ENCODE measurements at places on chromosomes 16 and 17.
A peak's percentile ranks its signal among the peaks of the same experiment; 100 is the strongest.

DNA sequence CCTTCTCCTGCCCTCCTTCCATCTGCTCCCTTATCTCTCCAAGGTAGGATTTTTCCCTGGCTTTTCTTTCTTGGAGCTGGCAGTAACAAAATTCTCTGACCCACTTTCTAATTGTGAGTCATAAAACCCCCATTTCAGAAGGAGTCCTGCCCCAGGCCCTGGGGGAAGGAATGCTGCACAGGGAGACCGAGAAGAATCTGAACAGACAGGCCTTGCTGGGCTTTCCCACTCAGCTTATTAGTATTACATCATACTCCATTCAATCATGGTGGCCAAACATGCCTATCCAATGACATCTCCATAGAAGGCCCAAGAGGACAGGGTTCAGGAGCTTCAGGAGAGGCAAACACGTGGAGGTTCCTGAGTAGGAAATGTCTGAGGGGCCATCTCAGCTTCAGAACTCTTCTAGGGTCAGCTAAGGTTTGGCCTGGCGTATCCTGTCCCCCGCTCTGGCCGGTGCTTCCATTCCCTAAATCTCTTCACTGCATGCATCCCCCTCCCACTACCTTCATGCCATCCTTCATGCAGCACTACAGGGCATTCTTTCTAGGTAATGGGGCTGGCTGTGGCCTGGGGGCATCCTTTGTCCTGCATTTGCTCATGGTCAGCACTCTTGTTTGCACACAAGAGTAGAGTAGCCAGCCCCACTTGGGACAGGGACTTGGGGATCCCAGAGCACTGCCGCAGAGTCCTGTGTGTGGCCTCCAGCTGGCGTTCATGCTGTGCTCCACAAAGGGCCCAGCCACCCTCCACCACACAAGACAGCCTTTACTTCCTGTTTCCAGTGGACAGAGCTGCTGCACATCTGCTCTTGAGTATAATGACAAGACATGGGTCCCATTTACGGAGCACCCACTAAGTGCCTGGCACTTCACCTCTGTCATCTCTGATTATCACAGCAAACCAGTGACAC lies 8.2 kb downstream of the SLC6A2 start:
- DNase-seq = no peak

DNA sequence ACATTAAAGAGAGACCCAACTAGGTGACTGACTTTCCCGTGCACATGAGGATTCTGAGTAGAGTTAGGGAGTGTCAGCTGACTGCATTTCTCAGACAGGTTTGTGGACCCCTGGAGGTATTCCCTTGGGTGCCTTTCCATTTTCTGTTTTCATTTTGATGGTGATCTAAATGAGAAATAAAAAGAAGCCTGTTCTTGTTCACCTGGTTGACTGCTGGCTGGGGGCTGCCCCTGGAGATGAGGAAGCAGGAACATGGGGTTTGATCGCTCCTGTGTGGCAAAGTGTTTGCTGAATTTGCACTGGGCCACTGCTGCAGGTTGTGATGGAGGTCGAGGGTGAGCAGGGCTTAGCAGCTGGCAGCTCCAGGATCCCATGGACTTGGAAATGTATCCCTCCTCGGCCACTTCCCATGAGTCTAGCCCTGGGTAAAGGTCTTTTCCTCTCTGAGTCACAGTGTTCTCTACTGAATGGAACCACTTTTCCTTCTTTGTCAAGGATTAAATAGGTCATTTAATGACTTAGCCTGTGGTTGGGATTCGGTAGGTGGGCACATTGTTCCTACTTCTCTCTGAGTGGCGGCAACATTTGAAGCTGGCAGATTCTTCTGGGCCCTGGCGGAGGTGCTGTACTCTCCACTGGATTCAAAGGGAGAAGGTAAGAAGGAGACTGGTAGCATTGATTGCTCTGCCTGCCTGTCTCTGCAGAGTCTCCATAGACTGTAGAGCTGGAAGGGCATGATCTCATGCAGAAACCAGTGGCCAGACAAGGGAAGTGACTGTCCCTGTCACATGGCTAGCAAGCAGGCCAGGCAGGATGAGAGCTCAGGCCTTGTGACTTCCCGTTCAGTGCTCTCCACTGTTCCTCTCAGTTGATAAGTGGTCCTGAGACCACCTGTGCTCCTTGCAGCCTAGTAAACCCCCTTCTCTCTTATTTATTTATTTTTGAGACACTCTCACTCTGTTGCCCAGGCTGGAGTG lies 17.9 kb downstream of the SNX29 start:
- no peak for DNase-seq

GRCh38 chr16:54233615-54234014 lies 53.0 kb downstream of the IRX3 start:
- no peak for DNase-seq

GRCh38 chr17:68389041-68389440 lies 68.3 kb downstream of the WIPI1 start:
- DNase-seq = no peak

- no peak for DNase-seq
Observed at GRCh38 chr17:72843591-72843990, 248.9 kb downstream of the SLC39A11 start.

GRCh38 chr16:83779886-83780285 lies 27.9 kb upstream of the HSBP1 start:
- DNase-seq = no peak

- peak; percentile 30 for DNase-seq
Observed at GRCh38 chr16:48161906-48162305, 6.1 kb upstream of the ABCC12 start.

DNA sequence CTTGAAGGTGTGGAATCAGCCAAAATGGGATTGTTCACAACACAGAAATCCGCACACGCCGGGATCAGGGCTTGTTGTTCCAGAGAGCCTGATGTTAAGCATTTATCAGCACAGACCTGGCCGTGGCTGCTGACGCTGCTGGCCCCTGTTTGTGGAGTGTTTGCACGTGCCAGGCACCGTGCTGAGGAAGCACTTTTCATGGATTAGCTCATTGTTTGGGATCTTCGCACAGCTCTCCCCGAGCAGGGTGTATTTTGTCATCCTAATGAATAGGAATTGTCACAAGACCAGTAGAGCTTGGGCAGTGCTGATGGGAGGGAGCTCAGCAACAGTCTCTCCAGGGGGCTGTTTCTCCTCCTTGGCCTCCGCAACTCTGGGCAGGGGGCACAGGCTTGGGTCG lies 160.4 kb upstream of the PLCG2 start:
- no peak for DNase-seq

GRCh38 chr17:61903251-61903650 lies 24.5 kb downstream of the INTS2 start:
- no peak for DNase-seq

- no peak for DNase-seq
Observed at GRCh38 chr17:40356990-40357881, 7.3 kb downstream of the GJD3 start.

- peak; percentile 74 for DNase-seq
Observed at GRCh38 chr16:29811170-29811895, 660 bp upstream of the PRRT2 start.

DNA sequence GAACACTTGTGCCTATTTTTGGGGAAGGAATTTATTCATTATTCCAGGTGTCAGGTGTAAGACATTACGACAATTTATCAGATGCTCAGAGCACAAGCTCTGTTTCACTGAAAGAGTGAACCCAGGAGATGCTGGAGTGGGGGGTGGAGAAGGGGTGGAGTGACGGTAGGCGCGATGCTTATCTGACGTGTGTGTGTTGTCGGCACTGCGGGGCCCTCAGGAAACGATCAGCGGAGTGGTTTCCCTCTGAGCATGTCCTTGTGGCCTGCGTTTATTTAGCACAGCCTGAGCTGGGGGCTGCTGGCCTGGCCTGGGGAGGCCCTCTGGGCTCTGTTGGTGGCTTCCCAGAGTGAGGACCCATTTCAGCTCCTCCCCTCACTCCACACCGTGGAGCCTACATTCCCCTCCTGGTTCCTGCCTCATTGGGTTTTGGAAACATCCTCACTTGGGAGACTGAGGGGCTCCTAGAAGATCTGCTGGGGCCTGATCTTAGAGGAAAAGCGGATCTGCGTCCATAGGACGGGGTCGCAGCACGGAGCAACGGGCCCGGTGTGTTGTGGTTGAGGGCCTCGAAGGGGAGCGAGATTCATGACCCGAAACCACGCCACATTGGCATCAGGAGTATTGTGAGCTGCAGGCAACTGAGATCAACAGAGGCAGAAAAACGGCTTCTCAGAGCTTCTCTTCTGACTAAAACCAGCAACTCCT lies 19.0 kb upstream of the GNG13 start:
- DNase-seq = no peak

DNA sequence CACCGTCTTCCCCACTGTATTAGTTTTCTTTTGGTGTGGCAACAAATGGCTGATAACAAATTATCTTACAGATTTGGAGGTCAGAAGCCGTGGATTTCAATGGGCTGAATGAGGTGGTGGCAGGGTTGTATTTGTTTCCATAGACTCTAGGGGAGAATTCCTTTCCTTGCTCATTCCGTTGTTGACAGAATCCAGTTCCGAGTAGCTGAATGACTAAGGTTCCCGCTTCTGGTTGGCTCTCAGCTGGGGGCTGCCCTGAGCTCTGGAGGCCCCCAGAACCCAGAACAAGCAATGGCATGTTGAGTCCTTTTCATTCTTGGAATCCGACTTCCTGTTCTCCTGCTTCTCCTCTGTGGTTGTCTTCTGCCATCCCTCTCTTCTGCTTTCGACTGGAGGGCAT lies 280.4 kb downstream of the SNX29 start:
- DNase-seq = no peak

GRCh38 chr16:29975134-29975538 lies 1.5 kb downstream of the TAOK2 start:
- no peak for DNase-seq

- DNase-seq = no peak
Observed at GRCh38 chr17:19537111-19537510, 3.5 kb downstream of the SLC47A1 start.

DNA sequence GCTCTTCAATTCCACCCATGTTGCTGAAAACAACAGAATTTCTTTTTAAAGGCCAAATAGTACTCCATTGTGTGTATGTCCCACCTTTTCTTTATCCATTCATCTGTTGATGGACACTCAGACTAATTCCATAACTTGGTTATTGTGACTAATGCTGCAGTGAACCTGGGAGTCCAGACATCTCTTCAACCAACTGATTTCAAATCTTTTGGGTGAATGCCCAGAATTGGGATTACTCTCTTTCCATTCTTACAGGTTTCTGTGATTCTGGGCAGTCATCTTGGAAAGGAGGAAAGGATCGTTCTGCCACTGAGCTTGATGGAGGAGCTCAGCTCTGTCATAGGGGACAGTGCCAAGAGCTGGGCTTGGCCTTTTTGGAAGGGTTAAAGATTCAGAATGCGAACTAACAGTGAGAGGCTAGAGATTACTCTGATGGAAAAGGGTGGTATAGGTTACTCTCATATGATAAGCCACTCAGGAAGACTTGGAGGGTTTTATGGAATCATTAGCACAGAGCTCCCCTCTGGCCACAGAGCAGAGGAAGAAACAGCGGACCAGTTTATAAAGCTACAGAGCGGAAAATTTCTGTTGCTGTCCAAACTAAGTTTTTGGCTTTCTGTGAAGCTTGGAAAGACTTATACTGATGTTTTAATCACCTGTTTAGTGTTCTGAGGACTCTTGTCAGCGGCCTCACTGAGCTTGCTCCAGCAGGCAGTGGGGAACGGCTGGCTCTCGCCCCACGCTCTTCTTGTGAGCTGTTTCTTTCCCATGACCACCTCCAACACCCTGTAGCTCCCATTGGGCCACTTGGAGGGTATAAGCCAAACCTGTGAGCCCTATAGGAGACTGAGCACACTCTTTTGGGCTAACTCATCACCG lies 48.3 kb downstream of the HIC1 start:
- peak; percentile 74 for DNase-seq

DNA sequence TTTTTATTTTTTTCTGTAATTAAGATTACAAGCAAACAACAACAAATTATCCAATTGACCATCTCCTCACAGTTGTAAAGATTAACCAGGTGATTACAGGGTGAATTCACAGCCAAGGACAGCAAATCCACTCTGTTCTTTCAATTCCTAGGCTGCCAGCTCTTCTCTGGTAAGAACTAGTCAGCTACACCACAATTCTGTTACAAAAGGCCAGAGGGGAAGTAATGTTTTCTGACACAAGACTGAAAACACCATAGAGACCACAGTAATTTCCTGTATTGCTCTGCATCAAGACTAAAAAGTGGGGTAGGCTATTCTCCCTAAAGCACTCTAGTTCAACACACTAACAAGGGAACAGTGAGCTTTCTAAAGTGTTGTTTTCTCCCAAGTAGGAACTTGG lies 10.6 kb downstream of the CA10 start:
- DNase-seq = no peak
